ENCODE measurements at places on chromosomes 3 and 15.

DNA sequence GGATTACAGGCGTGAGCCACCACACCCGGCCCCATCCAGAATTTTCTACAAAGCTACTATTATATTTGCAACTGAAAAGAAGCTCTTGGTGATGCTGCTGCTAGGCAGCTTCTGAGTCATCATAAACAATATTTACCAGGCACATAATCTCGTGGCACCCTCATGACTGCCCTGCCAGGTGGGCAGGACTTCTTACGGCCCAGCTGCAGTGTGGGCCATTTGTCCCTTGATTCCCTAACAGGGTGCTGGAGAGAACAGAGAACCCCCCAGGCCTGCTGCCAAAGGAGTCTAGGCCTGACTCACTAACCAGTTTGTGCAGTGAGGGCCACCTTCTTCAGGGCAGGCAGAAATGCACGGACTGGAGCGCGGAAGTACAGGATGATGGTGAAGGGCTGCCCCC lies 4.9 kb downstream of the EPB42 start:
- no peak for DNase-seq

GRCh38 chr3:141193066-141193830 lies 38.4 kb upstream of the PXYLP1 start:
- DNase-seq, result no peak

DNA sequence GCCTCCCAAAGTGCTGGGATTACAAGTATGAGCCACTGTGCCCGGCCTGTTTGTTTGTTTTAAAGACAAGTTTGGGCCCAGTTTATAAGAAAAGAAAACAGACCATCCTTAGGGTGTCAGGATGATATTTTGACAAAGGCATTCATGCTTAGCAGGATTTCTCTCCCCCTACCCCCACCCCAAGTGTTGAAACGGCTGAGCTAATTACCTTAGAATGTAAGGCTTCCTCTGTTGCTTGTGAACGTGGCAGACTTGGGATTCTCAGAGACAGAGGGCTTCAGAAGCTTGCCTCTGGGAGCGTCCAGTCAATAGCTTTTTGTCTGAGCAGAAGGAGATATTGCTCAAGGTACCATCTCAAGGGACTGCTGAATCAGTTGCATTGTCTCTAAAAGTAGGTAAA lies 24.0 kb downstream of the FLNB start:
- no peak for DNase-seq

- DNase-seq, result no peak
Observed at GRCh38 chr3:134320749-134321148, 53.5 kb downstream of the AMOTL2 start.

GRCh38 chr3:108029466-108029865 lies 61.4 kb downstream of the CD47 start:
- DNase-seq, result no peak

- peak; percentile 71 for DNase-seq
Observed at GRCh38 chr3:141876891-141877621, 613 bp downstream of the ATP1B3 start.

DNA sequence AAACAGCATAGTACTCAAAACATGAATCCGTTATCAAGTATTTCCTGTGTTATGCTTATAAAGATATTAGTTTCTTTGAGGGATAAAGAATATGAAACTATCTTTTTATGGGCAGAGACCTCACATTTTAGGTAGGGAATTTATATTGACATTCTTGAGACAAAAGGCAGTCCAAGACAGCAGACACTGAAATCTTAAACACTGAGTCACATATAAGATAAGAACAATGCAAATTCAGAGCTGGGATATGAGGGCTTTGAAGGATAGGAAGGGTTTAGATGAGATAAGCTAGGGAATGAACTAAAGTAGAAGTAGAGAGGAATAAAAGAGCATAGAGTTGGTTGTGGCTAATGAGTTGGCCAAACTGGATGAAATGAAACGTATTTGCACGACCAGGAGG lies 58.4 kb downstream of the ASTE1 start:
- DNase-seq, result no peak

- DNase-seq, result no peak
Observed at GRCh38 chr3:13580256-13581023, 31.5 kb downstream of the FBLN2 start.

GRCh38 chr3:53921296-53921695 lies 29.6 kb upstream of the SELENOK start:
- peak; percentile 8 for DNase-seq

DNA sequence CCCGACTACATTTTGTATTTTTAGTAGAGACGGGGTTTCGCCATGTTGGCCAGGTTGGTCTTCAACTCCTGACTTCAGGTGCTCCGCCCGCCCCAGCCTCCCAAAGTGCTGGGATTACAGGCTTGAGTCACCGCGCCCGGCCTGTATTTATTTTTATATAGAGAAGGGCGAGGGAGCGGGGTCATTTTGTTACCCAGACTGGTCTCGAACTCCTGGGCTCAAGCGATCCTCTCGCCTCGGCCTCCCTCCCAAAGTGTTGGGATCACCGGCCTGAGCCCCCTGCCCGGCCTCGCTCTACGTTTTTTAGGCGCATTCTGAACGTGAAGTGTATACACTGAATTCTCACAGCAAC lies 514 bp upstream of the PPP4R2 start:
- no peak for DNase-seq

- DNase-seq, result no peak
Observed at GRCh38 chr15:76339305-76340197, 3.0 kb downstream of the ISL2 start.

DNA sequence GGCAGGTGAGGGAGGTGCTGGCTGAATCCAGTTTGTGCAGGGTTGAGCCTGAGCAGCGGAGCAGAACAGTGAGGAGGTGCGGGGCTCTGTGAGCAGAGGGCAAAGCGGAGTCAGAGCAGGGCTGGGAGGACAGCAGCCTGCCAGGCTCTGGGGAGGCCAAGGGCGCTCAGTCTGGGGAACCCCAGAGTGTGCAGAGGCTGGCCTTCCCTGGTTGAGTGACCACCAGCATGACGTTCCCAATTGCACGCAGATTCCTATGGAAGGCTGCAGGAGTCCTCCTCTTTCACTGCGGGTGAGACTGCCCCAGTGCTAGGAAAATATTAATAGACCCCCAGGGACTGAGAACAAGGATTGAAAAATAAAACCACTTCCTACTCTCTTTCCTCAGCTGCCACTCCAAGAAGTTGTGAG lies 13.2 kb downstream of the MRAS start:
- DNase-seq, result no peak

GRCh38 chr15:62444104-62445022 lies 279.3 kb upstream of the C2CD4B start:
- DNase-seq, result peak; percentile 7

GRCh38 chr3:58429657-58430056 lies 4.0 kb downstream of the PDHB start:
- DNase-seq, result no peak

DNA sequence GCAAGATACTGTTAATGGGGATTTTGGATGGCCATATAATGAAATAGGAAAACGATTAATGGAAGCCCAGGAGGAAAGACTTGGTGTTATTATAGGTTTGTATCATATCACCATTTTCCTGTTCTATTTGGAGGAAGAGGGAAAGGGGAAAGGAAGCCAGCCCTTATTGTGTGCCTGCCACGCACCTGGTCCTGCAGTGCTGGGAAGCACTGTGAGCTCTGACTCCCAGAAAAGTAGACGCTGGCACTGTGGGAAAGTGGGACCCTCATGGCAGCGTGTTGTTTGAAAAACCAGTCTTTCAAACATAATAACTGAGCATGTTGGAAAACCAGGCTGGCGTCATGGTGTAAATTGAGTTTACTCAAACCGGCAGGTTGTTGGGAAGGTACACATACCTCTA lies 22.0 kb downstream of the CGNL1 start:
- no peak for DNase-seq

GRCh38 chr15:67366904-67367303 lies 112.3 kb downstream of the IQCH start:
- DNase-seq, result no peak

DNA sequence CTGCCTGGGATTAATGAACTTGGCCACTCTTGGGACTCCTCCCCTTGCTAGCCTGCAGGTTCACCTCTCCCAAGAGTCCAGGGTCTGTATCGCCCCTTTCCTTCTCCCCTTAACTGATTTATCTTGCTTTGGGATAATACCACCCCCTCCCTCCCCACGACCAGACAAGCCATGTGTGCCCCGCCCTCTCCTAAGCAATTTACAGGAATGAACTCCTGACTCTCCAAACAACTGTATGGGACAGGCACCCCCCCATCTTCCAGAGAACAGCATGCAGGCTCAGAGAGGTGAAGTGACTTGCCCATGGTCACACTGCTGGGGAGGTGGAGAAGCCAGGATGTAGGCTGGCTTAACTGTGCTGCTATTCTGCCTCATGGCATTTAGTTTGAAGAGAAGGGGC lies 46.8 kb downstream of the RGMA start:
- no peak for DNase-seq

- DNase-seq, result no peak
Observed at GRCh38 chr15:42121021-42121420, 26.7 kb upstream of the PLA2G4D start.

GRCh38 chr3:113638910-113639309 lies 57.5 kb downstream of the USF3 start:
- no peak for DNase-seq

DNA sequence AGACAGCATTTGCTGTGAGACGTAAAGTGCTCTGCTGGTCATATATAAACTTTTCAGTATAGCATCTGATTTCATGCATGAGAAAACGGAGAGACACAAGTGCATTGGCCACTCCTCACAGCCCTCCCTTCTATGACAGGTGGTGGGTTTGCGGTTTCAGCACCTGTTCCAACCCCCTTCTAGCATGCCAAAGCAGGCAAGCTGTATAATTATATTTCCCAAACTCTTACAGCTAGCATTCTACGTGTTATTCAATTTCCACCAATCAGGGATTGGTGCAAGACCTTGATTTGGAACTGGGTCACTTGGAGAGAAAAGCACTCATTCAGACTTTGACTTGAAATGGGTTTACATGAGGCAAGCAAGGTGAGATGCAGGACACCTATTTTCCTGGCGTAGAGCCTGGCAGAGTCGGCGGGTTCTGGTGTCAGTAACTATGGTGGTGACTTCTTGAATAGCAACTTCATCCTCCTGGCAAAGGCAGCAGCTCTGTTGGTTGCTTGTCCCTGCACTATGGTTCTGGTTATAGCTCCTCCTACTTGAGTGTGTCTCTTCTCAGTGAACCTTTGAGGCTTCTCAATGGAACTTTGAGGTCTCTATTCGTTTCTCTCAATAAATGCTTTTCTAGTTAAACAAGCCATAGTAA lies 356.5 kb downstream of the TBL1XR1 start:
- DNase-seq, result no peak

DNA sequence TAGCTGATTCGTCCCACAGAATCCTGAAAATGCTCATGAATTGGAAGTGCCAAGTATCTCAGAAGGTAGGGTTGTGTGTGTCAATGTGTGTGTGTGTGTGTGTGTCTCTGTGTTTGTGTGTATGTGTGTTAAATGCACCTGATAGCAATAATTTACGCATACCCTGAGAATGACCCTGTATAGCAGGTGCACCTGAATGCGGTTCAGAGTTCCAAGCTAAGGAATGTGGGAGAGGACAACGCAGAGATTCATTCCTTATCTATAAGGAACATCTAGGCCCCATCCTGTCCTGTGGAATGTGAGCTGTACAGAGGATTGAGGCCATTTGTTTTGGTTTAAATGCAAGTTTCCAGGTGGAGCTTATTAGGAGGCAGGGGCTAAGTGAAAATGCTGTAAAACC lies 49.1 kb upstream of the NEDD4 start:
- DNase-seq, result no peak

GRCh38 chr3:37605572-37606153 lies 256.0 kb upstream of the CTDSPL start:
- no peak for DNase-seq

GRCh38 chr3:171810629-171811294 lies 479 bp upstream of the PLD1 start:
- DNase-seq, result no peak

DNA sequence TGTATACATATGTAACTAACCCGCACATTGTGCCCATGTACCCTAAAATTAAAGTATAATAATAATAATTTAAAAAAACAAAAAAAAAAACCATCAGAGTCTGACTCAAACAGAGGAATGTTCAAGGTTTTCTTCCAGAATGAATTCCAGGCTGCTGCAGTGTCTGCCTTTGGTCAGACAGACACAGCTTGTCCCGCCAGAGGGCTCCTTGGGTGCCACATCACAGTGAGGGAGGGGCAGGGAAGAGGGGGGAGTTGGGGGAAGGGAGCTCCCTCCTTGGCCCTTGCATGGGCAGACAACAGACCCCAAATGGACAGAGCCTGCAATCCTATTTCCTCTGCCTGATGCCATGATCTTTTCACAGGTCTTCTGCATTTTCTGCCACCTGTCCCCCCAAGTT lies 36.5 kb downstream of the ITGB5 start:
- DNase-seq, result no peak

DNA sequence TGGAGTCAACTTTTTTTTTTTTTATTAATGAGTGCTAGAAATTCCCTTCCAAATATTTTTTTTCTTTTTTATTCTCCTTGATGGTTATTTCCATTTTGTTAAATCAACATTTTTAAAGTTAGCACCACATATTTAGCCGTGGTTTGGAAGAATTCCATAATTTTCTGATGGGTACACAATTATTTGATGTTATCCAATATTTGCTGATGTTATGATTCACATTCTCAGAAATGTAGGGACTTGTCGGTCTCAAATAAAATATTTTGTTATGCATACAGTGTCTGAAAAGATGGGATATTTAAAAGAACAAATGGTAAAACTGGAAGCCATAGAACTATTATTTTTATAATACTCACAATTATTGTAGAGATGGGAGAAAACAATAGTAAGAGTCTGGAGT lies 911.5 kb upstream of the GBE1 start:
- no peak for DNase-seq

DNA sequence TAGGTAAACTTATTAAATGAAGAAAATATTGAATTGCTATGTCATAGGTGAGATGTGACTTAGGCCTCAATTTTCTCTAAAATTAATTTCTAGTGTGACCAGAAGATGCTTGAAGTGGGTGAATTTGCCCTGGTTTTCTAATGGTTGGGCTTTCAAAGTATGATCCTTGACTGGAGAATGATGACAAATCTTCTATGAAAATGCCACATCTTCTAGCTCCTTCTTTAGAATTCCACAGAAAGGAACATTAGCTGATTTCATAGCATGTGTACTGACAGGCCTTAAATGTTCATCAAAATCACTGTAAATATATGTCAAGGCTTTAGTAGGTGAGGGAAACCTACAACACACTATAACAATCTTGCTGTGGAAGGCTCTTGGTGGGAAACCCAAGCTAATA lies 8.9 kb downstream of the ABI3BP start:
- DNase-seq, result no peak

DNA sequence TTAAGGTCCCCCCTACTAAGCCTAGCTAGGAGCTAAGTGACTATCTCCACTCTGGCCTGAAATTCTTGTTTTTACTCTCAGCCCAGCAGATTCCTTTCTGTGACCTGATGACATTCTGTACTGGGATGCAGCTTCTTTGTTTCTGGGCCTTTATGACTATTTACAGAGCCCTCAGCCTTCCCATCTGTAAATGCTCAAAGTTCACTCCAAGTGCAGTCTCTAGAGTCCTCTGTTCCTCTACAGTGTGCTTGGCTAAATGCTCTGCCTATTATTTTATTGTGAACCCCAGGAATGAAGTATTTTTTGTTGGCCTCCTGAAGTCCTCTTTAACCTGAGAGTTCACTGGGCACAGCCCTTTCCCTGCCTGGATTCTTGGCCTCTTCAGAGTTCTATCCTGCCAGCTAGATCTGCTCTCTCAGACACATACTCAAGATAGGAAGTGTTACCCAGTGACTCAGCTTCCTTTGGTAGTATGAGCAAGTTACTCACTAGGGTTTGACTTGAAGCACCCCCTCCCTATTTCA lies 278.1 kb upstream of the P2RY1 start:
- DNase-seq, result peak; percentile 22

- no peak for DNase-seq
Observed at GRCh38 chr3:133849346-133849745, 43.7 kb downstream of the SRPRB start.

GRCh38 chr3:141279077-141279967 lies 47.7 kb downstream of the PXYLP1 start:
- DNase-seq, result peak; percentile 34

Data from activated naive CD4-positive, alpha-beta T cell treated with anti-CD3 and anti-CD28 coated beads for 36 hours (primary cell).